Naive thymus-derived CD4-positive, alpha-beta T cell (primary cell): ENCODE measurements at places on chromosomes 16 and 17.

- no peak for DNase-seq
Measured at GRCh38 chr16:55036371-55036821, 105.7 kb downstream of the IRX5 start.

GRCh38 chr16:4869147-4869805 is 22.0 kb downstream of the UBN1 start:
- DNase-seq: no peak

GRCh38 chr17:67831268-67831667 is 6.0 kb downstream of the BPTF start:
- DNase-seq: no peak

- DNase-seq: peak; percentile 45
Measured at GRCh38 chr17:4715063-4715744, 4.8 kb downstream of the ARRB2 start.

- no peak for DNase-seq
Measured at GRCh38 chr17:12187658-12188057, 167.0 kb downstream of the MAP2K4 start.

DNA sequence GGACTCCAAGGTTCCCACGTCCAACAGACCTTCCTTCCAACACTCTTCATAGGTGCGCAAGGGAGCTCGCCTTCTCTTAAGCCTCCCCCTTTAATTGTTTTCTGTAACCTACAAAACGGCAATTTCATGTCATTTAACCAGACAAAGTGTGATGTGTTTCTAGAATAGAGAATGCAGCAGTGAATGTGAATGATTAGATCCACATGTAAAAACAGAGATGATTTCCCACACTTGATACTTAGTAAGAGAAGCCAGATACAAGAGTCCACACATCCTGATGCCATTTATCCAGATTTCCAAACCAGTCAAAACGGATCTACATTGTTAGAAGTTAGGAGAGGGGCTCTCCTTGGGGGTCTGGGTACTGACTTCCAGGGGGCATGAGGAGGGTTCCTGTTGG is 89.3 kb downstream of the IRF8 start:
- DNase-seq: no peak

GRCh38 chr17:10648956-10649355 is 8.2 kb downstream of the MYH3 start:
- DNase-seq: no peak

DNA sequence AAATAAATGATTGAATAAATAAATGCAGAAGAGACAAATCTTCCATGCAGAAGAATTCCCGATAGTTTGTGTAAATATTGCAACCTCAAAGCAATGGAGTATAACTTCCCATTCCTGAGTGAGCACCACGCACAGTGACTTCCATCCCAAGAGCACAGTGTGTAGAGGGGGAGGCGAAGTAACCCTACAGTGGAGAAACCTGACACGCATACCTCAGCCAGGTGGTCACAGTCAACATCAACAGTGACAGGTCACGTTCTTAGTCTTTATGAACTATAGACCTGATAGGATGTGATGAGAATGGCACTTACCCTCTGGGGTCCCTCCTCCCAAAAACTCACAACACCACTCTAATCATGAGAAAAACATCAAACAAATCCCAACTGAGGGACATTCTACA is 111.6 kb downstream of the DYNLRB2 start:
- DNase-seq: no peak

DNA sequence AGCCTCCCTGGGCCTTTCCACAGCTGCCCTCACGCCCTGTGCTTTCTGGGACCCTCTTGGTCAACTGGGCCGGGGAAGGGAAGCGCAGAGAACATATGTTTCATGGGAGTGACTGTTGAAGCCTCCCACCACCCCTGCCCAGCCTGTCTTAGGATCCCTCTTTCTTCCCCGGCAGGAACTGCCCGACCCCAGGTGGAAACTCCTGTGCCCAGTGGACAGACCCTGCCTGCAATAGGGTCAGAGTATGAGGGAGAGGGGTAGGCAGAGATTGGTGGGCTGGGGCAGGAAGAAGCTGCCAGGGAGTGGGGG is 10.5 kb downstream of the HEXIM2 start:
- DNase-seq: no peak

DNA sequence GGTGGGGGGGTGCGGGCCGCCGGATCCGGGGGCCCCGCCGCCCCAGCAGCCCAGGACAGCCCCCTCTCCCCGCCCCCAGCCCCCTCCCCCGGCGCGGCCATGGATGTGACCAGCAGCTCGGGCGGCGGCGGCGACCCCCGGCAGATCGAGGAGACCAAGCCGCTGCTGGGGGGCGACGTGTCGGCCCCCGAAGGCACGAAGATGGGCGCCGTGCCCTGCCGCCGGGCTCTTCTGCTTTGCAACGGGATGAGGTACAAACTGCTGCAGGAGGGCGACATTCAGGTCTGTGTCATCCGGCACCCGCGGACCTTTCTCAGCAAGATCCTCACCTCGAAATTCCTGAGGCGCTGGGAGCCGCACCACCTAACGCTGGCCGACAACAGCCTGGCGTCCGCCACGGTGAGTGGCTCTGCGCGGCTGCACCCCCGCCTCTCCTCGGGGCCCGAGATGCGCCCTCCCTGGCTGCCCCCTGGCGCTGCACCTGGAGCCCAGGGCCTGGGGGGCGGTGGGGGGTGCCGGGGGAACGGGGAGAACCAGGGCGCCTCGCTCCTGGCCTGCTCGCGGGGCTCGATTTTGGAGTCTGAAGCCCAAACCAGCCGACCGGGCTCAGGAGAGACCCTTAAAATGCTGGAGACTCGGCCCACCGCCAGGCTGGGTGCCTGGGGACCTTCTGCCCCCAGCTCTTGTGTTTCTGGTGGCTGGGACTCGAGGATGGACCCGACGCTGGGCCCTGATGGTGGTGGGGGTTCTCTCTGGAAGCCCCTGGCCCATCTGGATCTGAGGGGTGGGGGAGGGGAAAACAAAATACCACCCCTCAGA is 744 bp downstream of the CMIP start:
- peak; percentile 28 for DNase-seq

DNA sequence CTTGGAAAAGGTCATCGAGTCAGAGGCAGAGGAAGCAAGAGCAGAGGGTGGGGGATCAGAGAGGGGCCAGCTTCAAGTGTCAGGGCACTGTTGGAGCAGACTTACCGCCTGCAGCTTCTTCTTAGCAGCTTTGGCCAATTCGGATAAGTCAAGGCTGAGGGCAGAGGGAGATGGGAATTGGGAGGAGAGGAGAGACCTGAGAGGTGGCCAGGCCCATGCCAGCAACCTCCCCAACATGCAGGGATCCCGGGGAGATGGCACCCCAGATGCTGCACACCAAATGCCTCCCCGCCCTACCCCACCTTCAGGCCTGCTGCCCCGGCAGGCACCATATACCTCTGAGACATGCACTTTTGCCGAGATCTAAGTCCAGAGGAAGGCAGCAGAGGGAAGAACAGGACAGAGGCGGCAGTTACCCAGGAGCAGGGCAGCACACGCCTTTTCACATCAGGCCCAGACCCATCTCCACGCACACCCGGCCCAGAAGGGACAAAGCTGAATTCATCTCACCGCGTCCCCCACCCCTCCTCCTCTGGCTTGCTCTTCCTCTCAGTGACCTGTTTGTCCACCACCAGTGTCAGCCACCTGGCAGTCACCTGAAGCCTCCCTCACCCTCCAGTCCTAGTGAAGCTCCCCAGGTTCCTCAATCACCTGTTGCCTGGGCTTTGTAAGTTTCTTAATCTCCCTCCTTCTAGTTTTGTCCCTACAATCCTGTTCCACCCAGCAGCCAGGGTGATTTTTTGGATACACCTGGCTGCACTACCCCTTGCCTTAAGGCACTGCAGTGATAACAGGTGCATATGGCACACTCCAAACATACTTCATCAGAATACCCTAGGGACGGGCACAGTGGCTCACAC is 10.4 kb downstream of the TP53I13 start:
- DNase-seq: no peak

DNA sequence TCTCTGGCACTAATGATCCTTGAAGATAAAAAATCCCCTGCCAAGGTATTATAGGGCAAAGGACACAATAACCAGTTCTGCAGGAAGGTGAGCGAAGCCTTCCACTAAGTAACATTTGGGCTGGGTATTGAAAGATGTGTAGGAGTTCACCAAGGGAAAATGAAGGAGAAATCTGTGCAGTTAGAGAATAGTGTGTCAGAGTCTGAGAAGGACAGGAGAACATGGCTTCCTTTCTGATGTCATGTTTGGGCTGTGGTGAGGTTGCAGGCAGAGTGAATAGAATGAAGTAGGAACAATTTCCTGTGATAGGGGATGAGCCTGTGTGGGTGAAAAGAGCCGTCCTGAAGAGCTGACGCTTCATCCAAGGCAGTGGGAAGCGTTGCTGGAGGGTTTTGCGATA is 24.1 kb upstream of the CIITA start:
- DNase-seq: no peak

GRCh38 chr16:71708696-71709095 is 15.8 kb downstream of the PHLPP2 start:
- DNase-seq: no peak

- no peak for DNase-seq
Measured at GRCh38 chr17:19410875-19411620, at the start of gene RNF112. Gene RNF112, plus strand, starts transcription at chr17:19411232. Its CDS starts 177 bp downstream, at chr17:19411409.

DNA sequence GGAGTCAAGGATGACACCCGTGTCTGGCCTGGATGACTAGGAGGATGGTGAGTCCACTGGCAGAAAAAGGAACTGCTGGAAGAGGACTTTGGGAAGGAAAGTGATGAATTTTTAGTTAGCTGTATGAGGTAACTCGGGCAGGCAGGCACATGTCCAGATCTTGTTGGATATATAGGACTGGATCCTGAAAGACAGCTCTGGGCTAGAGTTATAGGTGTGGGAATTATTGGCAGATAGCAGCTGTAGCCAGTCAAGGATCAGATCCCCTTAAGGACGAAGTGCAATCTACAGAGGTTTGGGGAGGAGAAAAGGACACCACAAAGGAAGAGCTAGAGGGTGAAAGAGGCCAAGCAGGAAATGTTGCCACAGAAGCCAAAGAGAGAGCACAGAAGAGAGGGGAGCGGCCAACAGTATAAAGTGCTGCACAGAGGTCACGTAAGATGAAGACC is 10.1 kb downstream of the CYB5D1 start:
- no peak for DNase-seq

- DNase-seq: no peak
Measured at GRCh38 chr16:70803319-70803718, 2.4 kb upstream of the VAC14 start.
